Thymus (tissue), 14 donors: ENCODE measurements at places on chromosomes 3 and 15.

DNA sequence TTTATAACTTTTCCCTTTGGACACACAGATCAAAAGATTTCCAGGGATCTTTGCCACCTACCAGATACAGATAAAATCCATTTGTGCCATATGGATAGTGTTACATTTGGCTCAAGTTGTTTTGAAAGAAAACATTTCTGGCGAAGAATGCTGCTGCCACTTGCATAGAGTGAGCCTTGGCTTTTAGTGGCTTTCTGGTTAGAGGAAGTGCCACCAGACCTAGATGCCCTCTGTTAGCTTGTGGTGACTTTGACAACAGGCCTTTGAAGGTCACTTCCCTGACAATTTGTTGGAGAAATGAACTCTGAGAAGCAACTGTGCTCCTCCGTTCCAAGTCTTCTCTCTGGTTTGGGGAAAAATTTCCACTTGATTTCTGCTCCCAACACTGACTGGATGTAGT is 158.0 kb downstream of the CHST2 start:
- DNase-seq: no peak

DNA sequence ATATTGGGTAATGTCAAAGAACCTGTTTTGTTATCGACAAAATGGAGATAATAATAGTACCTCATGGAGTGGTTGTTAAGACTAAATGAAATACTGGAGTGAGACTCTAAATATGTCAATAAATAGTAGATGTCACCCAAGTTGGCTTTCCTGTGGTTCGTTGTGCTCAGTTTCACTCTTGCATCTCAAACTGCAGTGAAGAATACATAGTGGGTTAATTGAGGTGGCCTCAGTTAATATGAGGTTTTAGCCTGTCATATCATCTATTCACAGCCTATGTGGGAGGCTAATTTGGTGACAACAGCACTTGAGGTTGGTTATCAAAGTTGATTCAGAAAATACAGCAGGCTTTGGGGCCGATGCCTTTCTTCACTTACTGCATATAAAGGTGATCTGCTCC is 485.5 kb upstream of the SUCLG2 start:
- no peak for DNase-seq

DNA sequence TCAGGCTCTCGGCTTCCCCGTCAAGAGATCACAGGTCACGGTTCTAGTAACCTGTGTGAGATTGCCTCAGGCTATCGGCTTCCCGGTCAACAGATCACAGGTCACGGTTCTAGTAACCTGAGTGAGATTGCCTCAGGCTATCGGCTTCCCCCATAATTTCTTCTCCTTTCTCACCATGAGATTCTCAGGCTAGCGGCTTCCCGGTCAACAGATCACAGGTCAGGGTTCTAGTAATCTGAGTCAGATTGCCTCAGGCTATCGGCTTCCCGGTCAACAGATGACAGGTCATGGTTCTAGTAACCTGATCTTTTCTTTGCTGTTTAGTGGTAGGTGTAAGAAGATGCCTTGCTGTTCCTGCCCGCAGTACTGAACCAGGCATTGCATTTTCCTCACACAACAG is 418.2 kb upstream of the ZNF717 start:
- DNase-seq: no peak

- no peak for DNase-seq
Observed at GRCh38 chr3:169028716-169029115, 634.8 kb downstream of the MECOM start.

GRCh38 chr3:118884748-118885206 is 149.9 kb downstream of the IGSF11 start:
- peak; percentile 44 for DNase-seq

GRCh38 chr3:170699158-170700053 is 113.5 kb upstream of the SLC7A14 start:
- no peak for DNase-seq

DNA sequence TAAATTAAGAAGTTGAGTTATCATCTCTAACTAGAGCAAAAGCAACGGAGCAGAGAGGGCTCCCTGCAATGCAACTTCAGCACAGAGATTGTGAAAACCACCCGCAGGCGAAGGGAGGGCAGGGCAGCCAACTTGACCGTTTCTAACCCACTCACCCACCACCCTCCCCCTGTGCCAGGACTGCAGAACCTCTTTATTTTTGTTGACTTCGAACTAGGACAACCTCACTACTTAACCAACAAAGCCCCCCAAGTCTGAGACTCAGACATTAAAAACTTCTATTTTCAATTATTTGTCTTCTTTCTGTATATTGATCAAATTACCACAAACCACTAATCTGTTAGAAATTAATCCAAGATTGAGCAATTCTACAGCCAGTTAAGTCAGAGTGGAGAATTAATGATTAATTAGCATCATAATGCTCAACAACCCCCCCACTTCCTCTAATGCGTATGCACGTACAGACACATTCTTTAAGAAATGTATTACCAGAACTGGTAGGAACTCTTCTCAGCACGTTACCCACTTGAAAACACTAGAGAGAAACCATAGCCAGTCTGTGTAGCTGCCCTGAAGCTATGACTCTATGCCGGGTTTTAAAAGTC is 2.0 kb downstream of the MGLL start:
- DNase-seq: no peak

DNA sequence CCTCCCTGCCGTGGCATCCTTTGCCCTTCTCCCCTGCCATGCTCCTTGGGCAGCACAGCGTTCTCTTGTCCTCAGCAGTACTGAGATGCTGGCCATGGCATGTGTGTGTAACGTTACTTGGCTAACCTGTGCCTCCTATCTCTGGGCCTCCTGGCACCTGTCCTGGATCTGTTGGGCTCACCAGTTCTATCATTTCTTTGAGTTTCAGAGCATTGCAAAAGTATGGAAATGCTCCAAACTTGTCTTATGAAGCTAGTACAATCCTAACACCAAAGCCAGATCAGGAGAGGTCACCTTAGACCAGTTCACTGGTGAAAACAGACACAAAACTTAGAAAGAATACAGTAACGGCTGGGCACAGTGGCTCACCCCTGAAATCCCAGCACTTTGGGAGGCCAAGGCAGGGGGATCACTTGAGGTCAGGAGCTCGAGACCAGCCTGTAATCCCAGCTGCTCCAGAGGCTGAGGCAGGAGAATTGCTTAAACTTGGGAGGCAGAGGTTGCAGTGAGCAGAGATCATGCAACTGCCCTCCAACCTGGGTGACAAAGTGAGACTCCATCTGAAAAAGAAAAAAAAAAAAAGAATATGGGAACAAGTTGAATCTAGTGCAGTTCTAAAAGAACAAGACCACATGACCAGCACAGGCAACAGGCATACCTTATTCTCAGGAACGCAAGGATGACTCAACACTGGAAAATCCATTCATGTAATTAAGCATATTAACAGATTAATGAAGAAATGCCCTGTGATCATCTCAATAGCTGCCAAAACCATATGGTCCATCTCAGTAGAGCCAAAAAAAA is 62.4 kb upstream of the TRPM1 start:
- no peak for DNase-seq

DNA sequence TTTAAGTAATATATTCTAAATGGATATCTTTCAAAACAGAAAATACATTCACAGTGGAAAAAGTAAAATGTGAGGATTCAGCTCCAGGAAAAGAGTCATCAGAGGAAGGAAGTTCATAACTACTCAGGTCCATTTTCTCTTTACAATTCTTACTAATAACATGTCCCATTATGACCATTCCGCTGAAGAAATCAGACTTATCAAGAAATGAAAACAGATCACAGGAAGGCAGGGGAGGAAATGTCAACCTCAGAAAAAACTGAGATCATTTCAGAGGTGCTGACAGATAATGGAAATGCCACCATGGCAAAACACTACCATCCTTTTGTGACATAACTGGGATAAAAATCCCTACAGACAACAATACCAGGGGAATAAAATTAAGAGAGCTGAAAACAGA is 139.5 kb downstream of the MAGI1 start:
- no peak for DNase-seq

DNA sequence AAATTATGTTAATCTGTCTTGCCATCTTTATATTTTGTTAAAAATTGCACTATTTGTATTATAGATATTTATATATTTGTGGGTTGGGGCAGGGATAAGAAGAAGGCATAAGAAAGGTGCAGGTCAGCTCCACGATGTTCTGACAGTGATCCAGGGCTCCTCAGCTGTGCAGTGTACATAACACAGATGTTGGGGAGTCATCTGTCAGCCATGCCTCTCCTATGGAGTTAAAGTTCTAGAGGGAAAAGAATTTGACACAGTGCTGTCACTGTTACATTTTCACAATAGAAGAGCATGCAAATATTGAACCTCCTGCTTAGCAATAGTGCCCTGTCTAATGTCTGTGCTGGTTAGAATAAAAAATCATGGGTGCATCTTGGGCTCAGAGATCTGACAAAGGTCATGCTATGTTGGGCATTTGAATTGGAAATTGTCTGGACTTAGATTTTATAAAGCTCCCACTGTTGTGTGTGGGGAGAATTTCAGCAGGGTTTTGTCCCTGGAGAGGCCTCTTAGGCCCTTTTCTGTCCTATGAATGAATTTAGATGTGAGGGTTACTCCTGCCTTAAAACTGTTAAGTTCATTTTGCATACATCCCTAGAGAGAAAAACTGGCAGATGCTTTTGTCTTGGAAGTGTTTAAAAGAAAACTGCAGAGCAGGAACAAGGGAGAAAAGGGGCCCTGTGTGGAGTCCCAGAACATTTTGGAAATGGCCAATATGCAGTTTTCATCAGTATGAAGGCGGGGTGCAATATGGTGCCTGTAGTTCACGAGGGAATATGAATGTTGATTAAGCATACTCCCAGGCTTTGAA is 20.4 kb downstream of the CDIN1 start:
- no peak for DNase-seq

DNA sequence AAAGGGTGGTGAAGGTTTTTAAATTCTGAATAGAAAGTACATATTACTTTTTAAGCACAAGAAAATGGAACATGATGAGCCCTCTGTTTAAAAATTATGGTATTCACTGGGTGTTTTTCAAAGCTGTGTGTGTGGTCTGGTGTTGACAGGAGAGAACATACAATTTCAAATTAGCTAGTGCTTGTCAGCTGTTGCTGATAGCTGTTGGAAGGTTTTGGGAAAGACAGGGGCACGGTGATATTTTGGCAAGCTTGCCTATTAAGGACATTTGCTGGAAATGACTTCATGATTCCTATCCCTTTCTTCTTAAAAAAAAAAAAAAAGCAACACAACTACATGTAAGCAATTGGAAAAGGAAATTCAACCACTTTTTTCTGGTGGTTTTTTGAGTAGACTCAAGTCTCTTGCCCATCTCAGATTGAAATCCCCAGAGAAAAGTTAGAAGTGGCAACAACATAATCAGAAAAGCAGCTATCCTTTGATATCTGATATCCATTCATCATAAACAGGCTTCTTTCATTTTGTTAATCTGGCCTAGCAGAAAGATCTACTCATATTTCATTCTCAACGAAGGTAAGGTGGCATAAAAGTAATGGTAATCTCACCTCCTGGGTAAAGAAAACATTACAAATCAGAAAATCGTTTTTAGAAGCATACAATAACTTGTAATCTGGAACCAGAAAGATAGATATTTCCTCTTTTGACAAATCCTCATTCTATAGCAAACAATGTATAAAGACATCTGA is 130.0 kb downstream of the RBMS3 start:
- DNase-seq: no peak

GRCh38 chr15:62316413-62317060 is 151.5 kb upstream of the C2CD4B start:
- DNase-seq: no peak

DNA sequence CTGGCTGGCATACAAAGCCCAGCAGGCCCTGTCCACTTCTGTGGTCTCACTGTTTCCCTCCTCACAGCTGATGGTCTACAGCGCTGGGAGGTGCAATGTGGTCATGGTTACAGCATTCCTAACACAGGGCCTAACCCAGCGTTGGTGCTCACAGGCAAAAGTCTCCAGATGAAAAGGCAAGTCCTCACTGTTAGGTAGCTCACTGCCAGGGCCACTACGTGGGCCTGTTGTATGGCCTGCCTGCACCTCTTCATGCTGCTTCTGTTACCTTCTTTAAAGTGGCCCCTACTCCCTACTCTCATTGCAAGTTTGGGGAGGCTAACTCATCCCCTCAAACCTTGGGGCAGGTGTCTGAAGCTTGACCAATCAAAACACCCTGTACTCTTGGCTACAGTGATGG is 31.3 kb downstream of the CCDC13 start:
- DNase-seq: no peak

DNA sequence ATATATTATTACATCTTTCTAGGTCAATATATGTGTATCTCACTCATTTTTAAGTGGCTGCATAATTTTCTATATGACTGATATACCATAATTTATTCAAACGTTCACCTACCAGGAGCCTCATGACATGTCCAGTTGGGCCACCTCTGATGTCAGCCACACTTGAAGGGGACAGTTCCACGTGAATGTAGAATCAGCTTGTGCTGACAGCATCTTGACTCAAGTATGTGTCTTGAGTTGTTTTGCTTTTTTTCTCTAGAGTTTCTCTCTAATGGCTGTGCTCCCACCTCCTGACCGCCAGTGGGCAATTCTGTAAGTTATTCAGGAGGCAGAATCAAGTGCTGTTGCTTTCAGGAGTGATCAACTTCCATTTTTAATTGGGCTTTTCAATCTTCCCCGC is 237.9 kb downstream of the NFKBIZ start:
- no peak for DNase-seq
